ENCODE measurements at places on chromosomes 1 and 21.
A peak's percentile ranks its signal among the peaks of the same experiment; 100 is the strongest.

DNA sequence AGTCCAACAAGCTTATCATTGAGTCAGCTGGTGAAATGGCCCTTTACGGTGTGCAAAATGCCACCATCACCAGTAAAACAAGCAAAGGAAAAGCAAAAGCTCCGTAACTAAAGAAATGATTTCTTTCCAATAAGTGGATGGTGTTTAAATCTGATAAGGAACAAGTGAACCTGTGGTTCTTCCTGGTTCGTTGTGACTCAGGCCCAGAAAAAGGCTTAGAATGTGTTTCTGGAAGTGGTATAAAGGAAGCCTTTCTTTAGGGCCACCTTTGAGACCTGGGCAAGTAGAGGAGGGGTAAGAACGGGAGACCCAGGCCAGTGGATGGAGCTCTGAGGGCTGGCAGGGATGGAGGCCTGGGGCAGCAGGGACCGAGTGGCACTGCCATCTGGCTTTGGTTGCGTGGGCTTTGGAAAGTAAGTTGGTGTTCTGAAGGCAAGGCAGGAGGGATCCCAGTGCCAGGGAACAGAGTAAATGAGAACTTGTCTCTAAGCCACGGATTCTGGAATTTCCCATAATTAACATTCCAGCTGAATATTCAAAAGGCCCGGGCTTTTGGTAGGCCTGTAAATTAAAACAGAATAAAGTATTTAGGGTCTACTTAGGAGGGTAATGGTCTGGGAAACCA lies 87.9 kb upstream of the LMO4 start:
- no peak for DNase-seq

GRCh38 chr1:220894924-220895256 lies 15.6 kb downstream of the HLX start:
- no peak for DNase-seq

DNA sequence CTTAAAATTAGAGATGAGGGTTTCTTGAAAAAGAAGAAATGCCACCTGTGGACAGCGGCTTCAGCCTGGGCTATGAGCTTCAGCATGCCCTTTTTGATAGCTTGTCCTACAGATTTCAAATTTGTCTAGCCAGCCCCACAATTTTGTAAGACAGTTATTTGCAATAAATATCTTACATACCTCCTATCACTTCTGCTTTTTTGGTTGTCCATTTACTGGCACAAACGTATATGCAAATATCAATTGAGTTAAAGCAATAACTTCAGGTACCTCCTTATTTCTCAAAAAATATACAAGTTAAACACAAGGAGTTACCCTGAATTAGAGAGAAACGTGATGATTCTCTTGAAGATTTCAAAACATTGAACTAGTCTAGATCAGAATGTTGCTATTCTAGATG lies 53.5 kb downstream of the OLFM3 start:
- DNase-seq = no peak

DNA sequence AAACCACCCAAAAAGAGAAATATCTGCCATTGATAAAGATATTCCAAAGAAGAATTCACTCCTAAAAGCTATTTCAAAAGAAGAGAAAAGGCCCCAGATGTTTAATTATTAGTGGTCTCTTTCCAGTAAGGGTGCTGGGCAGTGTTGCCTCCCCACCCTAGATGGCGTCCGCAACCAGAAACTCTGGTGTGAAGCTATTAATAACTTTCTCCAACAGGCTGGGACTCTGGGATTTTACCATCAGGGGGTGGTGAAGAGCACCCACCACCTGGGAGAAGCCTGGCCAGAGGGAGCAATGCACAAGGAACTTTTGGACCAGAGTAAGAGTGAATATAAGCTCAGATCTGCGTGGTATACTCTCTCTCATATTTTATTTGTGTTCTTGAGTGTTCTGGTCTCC lies 115.4 kb upstream of the TIAM1 start:
- no peak for DNase-seq

GRCh38 chr1:37403166-37403565 lies 71.2 kb upstream of the ZC3H12A start:
- no peak for DNase-seq

GRCh38 chr1:206503591-206504362 lies 3.6 kb upstream of the RASSF5 start:
- DNase-seq = no peak

GRCh38 chr1:161728376-161729226 lies 7.3 kb downstream of the FCRLB start:
- no peak for DNase-seq

DNA sequence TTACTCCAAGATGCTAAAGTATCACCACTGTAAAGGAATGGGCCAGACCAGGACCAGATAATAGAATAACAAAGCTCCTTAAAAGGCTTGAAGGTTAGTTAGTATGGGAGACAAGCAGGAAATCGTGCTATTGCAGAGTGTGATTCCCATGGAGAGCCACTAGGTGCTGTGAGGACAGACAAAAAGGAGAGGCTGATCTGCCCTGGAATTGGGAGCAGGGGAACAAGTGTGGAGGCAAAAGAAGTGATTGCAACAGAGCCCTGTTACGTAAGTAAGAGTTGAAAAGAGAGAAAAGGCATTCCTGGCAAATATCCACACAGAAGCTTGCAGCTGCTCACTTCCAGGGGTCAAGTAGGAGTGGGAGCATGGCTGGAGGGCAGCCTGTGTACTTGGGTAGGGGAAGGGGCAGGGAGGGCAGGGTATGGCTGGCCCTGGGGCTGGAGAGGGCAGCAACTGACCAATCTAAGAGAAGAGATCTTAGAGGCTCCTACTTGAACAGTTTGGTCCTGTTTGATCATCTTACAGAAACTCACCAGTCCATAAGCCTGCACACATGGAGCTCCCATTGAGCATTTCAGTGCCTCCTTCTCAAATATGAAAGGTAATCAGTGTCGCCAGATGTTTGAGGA lies 207.7 kb upstream of the GJB5 start:
- DNase-seq = no peak

DNA sequence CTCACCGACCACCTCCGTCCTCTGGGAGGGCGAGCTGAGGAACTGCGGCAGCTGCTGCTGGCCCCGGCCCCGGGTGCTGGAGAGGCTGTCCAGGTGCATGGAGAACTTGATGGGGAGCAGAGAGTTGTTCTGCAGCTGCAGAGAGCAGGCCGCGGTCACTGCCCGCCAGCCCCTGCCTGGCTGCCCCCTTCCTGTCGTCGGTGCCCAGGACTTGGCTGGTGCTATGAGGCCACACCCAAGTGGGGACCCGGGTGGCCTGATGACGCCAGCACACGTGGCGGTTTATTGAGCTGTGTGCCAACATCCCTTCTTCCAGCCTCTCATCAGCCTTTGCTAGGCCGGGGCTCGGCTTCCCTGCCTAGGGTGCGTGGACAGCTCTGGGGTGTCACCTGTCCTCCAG lies 5.3 kb upstream of the TMEM52 start:
- peak; percentile 71 for DNase-seq

GRCh38 chr1:15714406-15715136 lies 21.5 kb upstream of the SLC25A34 start:
- DNase-seq = peak; percentile 88

DNA sequence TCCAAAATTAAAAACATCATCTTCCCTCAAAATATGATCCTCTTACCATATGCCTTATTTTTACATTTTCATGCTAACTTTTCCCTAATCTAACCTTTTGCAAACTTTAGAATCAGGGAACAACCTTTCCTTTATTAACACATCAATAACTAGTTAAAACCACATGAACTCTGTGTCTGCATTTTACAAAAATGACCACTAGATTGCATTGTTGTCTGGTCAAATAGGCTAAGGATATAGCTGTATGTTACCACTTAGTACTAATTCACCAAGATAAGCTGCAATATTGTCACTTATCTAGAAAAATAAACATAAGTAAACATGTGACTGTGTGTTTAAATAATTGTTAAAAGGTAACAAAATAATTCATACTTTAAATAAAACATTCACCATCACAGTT lies 82.3 kb downstream of the DENND1B start:
- DNase-seq = no peak

DNA sequence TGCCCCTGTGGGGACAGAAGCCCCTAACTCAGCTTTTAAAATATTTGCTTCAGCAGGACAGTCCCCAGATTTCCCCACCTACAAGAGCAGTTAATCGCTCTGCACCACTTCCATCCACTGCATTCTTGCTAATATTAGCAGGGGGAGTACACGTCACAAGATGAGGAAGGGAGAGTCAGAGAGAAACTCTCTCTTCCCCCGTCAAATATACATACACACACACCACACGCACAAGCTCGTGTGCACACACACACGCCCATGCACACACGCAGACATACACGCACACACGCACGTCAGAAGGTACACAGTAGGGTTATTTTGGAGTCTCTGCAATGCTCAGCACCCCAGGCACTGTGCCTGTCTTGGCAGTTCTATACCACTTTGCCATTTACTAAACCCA lies 2.1 kb downstream of the CLCA1 start:
- DNase-seq = no peak

- DNase-seq = no peak
These were observed 18.5 kb downstream of the OBSCN start for GRCh38 chr1:228226141-228226874.

- DNase-seq = no peak
These were observed 63.5 kb downstream of the CCDC185 start for GRCh38 chr1:223456747-223457146.

DNA sequence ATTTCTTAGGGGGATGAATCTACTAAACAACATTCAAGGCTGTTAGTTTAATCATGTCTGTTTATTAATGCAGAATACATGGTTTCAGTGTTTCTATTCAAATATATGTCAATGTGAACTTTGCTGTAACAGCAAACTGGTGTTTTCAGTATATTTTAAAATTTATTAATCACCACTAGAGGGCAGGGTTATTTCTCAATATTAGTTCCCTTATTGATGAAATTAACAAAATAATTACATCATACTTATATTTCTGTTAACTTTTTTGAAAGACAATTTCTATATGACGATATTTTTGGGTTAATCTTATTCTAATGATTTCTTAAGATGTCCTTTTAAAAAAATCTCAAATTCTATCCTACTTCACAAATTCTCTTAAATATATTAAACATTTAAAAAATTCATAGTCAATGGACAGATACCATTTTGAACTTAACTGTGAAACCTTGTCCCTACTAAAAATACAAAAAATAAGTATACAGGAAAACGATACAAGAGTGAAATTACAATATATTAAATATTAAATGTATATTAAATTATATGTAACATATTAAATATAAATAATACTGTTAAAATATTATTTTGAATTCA lies 1034.1 kb upstream of the PRMT6 start:
- DNase-seq = peak; percentile 24

GRCh38 chr1:98177751-98178150 lies 256.9 kb upstream of the DPYD start:
- DNase-seq = no peak
